Hippocampal formation (tissue), 2 donors: ENCODE measurements at places on chromosomes 2 and 18.

- DNase-seq, result no peak
Observed at GRCh38 chr2:202545523-202545922, 89.2 kb upstream of the FAM117B start.

- DNase-seq, result no peak
Observed at GRCh38 chr2:45207101-45207500, 197.8 kb upstream of the SIX2 start.

DNA sequence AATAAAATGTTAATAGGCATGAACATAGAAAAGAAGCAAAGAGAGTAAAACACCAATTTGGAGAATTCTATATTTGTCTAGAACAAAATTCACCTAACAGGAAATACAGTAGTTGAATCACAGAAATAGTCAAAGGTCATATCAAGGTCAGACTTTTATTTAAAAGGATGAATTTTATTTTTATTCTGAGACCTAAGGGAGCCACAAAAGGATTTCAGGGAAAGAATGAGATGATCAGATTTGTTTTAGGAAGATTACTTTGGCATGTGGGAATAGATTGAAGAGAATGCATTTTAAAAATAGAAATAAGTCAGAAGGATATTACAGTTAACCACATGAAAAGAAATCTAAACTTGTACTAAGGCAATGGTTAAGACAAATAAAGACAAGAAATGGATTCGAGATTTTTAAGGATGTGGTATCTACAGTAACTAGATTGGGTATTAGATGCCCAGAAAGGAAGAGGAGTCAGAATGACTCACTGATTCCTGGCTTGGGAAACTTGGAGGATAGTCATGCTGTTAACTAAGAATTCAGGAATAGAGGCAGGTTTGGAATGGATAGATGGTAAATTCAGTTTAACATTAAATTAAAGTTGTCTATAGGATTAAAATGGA is 56.0 kb downstream of the METTL4 start:
- no peak for DNase-seq

- DNase-seq, result no peak
Observed at GRCh38 chr2:48514348-48515003, 15.5 kb upstream of the STON1 start.

DNA sequence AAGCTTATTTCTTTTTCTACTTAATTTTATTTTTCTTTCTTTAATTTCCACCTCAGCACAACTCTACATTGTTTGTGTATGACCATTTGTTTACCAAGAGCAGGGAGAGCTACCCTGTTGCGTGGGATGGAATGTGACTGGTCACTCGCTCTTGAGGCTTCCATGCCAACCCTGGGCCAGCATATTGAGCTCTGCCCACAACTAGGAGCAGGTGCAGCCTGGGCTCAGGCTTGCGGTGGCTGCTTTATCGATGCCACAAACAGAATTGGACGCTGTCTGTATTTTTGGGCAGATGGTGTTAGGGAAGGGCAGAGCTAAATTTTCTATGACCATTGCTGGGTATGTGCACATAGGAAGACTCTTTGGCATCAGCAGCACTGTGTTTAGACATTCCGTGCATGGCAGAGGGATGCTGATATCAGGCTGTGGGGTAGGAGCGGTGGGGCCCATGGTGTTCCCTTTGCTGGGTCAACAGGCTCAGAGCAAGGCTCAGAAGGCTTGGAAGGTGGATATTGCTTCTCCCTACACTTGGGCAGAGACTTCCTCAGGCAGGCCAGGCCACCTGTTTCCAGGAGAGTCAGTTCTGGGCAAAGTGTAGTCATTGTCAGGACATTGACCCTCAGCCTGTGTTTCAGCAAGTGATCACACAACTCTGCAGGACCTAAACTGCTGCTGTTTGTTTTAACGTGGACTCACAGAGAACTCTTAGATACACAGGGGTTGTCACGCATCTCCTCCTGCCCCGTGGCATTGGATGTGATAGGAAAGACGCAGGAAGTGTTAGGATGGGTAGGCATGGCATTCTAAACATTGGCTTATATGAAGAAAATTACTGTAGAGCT is 40.2 kb downstream of the TMEM182 start:
- no peak for DNase-seq

DNA sequence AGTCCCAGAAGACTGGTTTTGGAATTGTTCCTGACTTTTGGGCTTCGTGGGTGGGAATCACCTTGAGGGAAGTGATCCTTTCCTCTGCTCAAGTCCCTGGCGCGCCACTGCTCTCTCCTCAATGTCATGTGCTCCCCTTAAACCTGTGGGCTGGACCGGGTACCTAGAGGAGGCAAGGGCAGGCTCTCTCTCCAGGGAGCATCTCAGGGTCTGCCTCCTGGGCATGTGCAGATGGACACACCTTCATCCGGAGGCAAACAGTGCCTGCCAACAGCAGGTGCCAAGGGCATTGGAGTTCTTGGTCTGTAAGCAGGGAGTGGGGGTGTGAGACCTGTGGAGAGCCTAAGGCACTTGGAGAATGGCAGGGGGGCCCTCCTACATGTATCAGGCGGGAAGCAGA is 142.6 kb downstream of the INHBB start:
- DNase-seq, result no peak

- DNase-seq, result no peak
Observed at GRCh38 chr2:190343089-190343535, 277 bp upstream of the INPP1 start.

DNA sequence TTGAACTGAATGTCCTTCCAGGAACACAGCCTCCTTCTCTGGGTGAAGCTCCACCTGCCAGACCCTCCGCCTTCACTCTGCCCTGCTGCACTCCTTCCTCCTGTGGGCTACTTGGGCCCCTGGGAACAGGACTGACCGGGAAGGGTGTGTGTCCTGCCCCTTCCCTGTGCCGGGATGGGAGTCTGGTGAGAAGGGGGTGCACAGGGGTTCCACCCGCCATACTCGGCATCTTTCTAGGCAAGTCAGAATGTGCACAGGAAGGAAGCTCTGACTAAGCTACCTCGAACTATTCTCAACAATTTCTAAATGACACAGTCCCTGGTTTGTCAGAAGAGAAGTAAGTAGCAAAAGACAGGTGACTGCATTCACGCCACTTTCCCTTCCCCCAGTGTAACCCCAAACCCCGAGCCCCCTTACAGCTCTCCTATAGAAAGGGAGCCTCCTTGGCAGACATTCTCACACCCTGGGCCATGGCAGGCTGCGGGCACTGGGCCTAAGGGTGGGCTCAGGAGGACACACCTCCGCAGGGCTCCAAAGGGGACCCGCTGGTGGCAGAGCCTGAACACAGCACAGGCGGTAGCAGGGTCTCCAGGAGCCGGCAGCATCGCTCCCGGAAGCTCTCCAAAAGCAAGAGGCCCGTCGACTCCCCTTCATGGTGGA is 184.1 kb downstream of the HDAC4 start:
- no peak for DNase-seq

- DNase-seq, result no peak
Observed at GRCh38 chr2:15732341-15733077, 140.8 kb downstream of the DDX1 start.

GRCh38 chr18:75349668-75350511 is 77.6 kb downstream of the SMIM21 start:
- DNase-seq, result no peak

DNA sequence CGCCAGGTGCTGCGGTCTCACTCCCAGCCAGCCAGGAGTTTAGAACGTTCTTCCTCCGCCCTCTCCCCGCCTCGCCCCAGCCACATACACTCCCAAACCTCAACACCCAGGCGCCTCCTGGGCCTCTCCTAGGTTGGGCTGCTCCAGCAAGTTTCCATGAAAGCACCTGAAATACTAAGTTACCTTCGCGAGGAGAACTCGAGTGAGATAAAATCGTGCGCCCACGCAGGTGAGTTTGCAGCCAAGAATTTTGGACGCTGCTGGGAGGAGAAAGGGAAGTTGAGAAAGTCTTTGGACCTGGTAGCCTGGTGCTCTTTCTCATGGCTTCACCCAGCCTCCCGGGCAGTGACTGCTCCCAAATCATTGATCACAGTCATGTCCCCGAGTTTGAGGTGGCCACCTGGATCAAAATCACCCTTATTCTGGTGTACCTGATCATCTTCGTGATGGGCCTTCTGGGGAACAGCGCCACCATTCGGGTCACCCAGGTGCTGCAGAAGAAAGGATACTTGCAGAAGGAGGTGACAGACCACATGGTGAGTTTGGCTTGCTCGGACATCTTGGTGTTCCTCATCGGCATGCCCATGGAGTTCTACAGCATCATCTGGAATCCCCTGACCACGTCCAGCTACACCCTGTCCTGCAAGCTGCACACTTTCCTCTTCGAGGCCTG is at the start of gene GPR39:
Gene GPR39 (plus strand): TSS at position 83 of the 673 bp plus-strand sequence.
- no peak for DNase-seq

GRCh38 chr2:225086915-225087314 is 44.6 kb upstream of the DOCK10 start:
- DNase-seq, result no peak

- no peak for DNase-seq
Observed at GRCh38 chr2:58631986-58632385, 390.9 kb upstream of the FANCL start.

- no peak for DNase-seq
Observed at GRCh38 chr2:125567100-125567499, 1088.9 kb upstream of the GYPC start.

DNA sequence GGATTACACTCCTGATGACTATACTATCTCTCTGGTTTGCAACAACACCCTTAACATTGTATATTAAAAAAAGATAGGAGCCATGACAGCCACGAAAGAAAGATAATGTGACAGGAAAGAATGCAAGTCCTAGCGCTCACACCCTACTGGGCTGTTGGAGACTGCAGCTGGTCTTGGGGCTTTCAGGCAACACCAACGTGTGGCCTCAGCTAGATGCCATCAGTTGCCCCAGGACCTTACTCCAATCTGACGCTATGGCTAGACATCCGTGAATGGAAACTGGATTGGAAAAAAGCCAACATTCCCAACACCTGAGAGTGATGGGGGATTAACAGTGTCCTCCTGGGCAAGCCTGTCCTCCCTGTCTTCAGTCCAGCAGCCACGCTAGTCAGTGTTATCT is 357.4 kb upstream of the GULP1 start:
- no peak for DNase-seq

DNA sequence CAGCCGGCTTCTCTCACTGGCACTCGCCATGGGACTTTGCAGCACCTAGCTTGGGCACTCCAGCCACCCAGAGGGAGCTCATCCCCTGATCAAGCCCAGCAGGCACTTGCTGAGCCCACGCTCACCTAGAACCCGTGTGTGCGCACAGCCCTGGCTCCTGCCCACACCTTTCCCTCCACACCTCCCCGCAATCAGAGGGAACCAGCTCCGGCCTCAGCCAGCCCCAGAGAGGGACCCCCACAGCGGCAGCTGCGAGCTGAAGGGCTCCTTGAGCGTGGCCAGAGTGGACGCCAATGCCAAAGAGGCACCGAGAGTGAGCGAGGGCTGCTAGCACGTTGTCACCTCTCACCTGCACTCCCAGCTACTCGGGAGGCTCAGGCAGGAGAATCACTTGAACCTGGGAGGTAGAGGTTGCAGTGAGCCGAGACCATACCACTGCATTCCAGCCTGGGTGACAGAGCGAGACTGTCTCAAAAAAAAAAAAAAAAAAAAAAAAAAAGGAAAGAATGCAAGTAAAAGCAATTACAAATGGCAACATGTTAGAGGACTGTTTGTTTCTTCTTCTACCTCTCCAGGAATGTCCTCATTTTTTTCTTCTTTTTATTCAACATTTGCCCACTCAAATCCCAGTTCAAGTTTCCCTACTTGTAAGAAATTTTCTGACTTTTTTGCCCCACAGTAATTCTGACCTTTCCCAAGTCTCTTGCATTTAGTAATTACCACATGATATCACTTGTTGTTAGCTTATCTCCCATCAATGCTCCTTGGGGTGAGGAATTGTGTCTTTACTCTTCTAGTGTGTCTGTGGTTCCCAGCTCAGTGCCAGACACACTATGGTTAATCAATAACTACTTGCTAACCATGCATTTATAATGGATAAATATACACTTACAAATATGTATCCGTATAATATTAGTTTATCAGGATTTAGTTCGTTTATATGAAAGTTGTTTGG is 40.6 kb upstream of the ST3GAL5 start:
- no peak for DNase-seq

DNA sequence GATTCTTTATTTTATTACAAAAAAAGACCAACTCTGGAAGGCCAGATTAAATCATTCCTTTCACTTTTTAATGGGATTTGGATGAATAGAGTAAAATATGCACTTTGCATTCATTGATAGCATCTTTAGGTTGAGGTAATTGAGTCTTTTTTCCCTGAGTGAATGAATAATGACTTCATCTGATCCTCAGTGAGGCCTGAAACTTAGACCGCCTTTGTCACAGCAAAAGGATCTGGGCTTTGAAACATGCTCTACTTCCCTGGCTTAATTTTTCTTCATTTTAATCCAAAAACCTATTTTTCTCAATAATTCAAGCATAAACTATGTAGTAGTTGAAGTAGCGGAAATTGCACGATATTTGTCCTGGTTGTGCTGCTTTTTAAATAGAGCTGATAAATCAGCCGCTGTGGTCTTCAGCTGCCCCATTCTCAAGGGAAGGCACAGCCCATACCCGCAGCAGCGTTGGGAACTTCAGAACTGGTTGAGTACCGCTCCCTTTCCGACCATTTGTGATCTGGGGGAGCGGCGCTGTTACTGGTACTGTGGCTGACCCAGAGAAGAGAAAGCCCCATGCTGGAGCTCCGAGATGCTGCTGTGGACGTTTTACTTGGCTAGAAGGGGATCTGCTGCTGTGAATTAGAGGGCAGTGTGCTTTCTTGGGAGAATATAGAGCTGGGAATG is 145.3 kb upstream of the NFATC1 start:
- peak; percentile 28 for DNase-seq
